ENCODE measurements at places on chromosomes 5 and 9.

DNA sequence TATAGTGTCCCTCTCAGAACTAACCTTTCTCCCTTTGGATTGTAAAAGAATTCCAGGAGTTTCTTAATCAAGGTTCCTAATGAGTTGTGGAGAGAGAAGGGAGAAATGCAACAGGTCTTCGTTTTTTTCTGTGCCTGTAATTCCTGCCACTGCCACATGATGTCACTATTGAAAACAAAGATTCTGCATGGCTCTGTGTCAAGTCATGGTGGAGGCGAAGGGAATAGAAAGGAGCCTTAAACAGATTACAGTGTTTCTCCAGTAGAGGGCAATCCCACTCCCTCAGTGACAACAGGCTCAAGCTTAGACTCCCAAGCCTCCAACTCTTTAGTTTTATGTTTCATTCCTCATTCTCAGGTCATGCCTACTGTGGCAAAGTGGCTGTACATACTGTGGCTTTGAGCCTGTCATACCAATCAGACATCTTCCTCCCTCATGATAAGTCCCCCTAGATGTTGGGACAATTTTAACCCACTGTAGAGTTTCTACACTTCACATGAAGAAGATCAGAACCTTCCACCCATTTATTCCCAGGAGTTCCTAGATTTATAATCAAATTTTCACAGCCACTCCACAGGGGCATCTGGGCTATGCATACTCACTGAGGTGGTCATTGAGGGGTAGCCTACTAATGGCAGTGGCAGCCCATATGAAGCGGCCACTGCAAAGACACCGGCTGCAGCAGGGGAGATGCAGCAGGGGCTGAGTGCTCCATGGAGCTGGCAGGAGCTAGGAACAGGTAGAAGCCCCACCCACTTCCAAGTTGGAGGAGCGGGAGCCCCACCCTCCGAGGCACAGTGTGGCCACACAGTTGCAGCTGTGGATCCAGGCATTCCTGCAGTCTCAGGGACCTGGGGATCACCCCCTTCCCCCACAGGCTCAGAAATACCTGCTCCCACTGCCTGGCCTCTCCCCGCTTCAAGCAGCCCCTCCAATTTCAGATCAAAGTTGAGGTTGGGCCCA lies 97.4 kb upstream of the TRIM32 start:
- DNase-seq: no peak

DNA sequence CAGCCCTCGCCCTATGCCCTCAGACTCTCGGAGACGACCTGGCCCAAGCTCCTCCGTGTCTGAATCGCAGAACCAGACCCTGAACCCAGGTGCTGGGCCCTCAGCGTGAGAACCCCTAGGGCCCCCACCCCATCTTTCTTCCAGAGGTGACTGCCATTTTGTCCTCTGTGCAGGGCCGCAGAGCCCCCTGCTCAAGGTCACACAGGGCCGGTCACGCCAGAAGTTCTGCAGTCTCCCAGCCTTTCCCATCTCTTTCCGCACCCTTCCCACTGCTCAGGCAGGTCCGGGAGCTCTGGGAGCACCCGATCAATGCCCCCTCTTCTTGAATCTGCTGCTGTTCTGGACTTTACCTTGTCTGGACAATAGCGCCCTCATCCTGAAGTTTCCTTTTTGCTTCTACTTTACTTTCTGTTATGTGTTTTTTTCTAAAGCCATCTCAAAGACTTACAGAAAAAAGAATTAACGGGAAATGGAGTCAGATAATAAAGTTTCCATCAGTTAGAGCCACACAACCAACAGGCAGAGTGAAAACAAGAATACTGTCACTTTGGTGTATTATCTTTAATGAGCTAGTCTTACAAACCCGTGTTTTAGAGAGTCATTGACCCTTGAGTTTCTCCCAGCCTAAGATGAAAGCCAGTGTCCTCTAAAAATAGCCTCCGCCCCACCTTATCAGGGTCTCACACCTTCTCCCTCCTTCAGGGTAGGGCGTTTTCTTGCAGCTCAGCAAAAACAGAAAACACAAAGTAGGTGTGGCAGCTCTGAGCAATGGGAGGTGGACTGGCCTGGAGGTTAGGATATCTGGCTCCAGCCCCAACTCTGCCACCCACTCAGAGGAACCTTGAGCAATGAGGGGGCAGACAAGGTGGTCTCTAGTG lies 1.8 kb downstream of the TMOD1 start:
- DNase-seq: no peak

DNA sequence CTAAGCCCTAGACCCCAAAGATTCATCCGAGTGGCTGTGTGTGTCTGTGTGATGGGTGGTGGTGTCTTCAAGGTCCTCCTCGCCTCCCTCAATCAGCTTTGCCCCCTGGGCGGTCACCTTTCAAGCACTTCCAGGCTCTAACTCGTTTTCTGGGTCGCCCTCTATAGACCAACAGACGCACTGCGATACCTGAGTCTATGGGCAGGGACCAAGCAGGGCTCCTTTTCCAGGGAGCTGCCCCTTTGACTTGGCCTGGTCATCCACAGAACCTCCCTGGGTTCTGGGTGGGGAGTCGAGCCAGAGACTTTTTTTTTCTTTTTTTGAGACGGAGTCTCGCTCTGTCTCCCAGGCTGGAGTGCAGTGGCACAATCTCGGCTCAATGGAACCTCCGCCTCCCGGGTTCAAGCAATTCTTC lies 1.1 kb downstream of the SLC27A4 start:
- DNase-seq: peak; percentile 68

DNA sequence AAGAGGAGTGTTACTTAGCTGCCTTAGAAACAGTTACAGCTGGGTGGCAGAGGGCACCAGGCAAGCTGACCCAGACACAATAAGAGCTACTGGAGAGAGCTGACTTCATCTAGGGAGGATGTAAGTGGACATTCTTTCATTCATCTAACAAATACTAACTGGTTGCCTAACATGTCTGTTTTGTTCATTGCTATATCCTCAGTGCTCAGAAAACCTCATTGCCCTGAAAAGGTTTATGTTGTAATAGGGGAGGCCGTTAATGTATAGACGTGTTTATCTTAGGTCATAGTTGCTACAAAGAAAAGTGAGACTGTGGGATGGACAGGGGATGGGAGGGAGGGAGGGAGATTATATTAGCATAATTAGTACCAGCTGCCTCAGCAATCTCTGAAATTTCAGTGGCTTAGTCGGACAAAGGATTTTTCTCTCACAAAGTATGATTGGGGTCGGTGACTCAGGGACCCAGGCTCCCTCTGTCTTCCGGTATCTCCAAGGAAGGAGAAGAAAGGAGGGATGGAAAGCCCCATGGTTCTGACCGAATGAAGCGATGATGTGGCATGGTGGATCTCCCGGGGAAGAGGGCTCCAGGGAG lies 2.6 kb upstream of the SNX18 start:
- DNase-seq: no peak

DNA sequence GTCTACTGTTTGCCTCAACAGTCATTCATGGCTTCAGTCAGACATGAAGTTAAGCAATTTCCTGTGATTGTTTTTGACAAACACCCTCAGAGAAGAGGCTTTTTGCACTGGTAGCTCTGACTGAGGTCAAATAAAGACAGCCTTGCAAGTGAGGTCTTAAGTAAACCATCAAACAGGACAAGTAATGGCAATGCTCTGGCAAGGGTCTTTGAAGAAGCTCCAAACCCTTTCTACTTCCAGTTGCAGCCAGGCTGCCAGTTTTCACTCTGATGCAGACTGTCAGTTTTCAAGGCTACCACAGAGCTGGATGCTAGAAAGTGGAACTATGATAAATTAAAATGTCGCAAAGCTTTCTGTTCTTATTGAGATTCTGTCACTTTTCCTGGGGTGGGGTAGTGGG lies 421.5 kb upstream of the PTGER4 start:
- no peak for DNase-seq

DNA sequence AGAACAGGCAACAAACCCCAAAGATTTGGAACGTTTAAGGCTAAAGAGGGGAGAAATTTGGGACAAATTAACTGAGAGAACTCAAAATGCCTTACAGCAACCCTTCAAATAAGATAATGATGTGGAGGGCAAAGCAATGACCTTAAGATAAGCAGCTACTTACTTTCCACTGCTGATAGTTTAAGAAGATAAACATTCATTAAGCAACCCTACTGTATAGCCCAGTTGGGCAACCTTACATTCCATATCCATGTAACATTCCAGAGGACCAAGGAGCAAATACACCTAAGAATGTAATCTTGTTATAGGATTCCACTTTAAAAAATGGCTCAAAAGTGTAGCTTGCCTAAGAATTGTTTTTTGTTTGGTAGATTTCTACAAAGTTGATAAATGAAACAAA lies 14.8 kb downstream of the ETF1 start:
- no peak for DNase-seq

GRCh38 chr5:128007939-128008338 lies 75.6 kb upstream of the SLC12A2 start:
- DNase-seq: no peak

DNA sequence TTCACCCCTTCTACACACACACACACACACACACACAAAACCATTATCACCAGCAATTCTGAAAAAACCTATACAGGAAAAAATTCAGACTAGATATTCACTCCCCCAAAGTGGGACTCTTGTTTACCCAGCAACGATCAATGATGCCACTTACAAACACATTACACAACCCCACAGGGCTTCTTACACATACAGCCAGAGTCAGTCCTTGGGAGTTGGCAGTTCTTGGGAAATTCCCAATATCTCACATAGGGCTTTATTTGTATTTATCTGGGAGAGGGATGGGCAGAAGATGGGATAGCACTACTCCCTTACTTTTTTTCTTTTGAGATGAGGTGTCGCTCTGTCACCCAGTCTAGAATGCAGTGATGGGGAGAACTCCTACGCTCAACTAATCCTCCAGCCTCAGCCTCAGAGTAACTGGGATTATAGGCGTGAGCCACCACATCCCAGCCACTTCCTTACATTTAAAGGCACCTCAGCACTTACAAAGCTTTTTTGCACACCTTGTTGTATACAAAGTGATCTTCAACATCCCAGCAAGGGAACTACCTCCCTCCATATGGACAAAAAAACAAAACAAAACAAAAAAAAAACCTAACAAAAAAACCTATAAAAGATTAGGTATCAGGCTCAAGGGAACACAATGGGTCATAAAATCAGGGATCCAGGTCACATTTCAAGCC lies 168.4 kb downstream of the TSSK1B start:
- no peak for DNase-seq

DNA sequence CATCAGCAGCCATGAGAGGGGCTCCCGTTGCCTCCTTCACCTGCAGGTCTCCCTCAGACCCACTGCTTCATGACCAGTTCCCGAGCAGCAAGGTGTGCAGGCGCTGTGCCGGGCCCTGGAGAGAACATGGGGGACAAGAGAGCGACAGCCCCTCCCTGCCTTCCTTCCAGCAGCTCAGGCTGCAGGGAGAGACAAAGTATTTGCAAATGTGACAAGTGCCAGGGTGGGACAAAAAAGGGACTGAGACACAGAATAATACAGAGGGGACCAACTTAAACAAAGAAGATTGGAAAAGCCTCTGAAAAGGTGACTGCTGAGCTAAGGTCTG lies 22.5 kb upstream of the VDAC1 start:
- no peak for DNase-seq

GRCh38 chr9:72564479-72565281 lies 43.3 kb downstream of the TMC1 start:
- no peak for DNase-seq

GRCh38 chr5:44246986-44247385 lies 142.2 kb downstream of the FGF10 start:
- no peak for DNase-seq

GRCh38 chr5:121462441-121462840 lies 389.2 kb upstream of the FTMT start:
- DNase-seq: no peak

DNA sequence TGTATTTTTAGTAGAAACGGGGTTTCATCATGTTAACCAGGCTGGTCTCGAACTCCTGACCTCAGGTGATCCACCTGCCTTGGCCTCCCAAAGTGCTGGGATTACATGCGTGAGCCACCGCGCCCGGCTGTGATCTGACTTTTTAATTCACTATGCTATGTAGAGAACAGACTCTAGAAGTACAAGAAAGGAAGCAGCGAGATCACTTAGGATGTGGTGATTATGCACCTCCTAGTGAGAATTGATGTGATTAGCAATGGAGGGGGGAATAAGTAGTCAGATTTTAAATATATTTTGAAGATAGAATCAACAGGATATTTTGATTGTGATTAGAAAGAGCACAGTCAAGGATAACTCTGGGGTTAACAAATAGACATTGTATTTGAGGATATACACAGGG lies 36.3 kb downstream of the GAPVD1 start:
- DNase-seq: no peak

GRCh38 chr5:64759960-64760660 lies 8.4 kb downstream of the SREK1IP1 start:
- DNase-seq: no peak

GRCh38 chr5:6856653-6857052 lies 143.4 kb downstream of the TENT4A start:
- no peak for DNase-seq

DNA sequence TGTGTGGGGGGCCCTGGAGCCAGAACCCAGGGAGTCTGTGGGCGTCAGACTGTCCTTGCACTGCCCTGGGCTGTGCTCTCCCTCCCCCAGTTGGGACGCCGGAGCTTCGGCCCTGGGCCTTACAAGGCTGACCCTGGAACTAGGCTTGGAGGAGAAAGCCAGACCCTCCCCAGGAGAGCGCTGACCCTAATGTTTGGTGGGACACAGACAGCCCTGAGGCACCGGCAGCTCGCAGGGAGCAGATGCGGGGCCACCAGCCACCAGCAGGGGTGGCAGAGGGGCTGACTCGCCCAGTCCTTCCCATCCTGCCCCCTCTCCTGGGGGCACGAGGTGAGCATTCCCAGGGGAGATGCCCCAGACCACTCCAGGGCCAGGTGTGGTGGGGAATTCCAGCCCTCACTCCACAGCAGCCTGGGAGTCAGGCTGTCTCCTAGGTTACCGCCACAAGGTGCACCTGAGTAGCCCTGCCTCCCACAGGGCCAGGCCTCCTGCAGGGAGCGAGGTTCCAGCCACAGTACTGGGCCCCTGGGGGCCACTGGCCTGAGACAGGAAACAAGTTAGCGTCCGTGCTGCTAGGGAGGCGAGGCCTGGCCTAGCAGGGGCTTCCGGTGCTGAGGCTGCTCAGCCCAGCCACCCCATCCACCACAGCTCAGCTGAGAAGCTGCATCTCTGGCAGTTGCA lies 134.6 kb downstream of the OLFM1 start:
- no peak for DNase-seq

- DNase-seq: no peak
These were observed 168.1 kb downstream of the PDE4D start for GRCh38 chr5:59725392-59725767.

- no peak for DNase-seq
These were observed 167.1 kb upstream of the TUT7 start for GRCh38 chr9:86521322-86521721.

DNA sequence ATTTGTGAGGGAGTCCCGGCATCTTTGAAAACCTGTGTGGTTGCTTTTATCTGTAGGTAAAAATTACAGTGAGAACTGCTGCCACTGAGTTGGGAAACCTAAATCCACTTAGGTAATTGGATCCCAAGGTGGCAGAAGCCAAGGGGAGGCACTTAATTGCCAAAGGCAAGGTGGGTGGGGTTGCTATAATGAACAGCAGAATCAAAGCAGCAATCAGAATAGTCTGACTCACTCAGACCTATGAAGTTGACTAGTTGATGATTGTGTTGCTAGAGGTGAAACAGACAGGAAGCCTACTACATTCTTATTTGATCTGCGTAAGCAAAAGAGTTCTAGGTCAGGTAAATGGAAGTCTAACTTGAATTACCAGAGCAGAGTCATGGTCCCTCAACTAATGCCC lies 17.3 kb upstream of the BICD2 start:
- DNase-seq: peak; percentile 21

- DNase-seq: no peak
These were observed 432.3 kb upstream of the EDIL3 start for GRCh38 chr5:84816746-84817547.
